ENCODE measurements at places on chromosomes 11 and 22.

DNA sequence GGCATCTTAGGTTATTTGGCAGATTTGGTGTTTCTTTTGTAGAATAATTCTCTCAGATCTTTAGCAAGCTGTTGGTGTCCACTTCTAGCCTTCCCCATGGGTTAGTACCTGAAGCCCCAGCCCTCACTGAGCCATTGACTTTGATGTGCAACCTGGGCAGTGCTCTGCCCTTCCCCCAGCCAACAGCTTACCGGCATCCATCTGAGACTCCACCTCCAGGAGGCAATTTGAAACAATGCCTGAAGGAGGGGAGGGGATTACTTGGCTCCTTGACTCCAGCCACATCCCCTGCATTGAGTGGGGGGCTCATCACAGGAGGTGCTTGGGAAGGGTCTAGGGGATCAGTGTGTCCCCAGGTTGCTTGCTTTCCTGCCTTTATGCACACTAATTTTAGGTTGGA, 114.8 kb downstream of the TRIM29 start:
- DNase-seq: no peak

- no peak for DNase-seq
These were observed 286.7 kb upstream of the CCDC90B start for GRCh38 chr11:83572581-83573496.

GRCh38 chr22:32331236-32331917, 26.3 kb upstream of the RFPL3 start:
- no peak for DNase-seq

DNA sequence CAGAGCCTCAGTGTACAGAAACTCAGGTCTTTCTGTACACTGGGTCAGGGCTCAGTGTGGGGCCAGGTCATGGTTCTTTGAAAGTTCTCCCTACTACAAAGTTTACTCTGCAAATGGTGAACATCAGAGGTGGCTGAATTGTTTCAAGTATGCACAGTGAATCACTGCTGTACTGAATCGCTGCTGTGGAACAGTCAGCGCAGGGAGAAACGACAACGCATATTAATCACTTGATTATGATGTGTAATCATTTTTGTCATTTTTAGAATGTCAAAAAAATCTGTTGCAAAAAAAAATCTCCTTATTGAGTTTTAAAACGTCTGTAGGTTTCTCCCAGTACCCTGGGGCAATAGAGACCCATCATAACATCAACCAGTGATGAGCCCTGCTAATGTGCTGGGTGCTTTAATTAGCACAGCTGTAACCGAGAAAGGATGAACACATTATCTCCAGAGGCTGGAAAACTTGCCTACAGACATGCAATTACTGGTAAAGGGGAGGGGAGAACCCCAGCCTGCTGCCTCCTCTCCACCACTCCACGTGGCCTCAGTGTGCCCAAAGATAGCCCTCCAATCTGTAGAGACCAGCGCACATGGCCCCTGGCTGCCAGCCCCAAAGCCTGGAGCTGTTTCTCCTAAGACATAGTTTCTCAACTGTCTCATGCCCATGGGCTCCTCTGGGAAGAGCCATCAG, 12.8 kb downstream of the ARRB1 start:
- DNase-seq: no peak

- no peak for DNase-seq
These were observed 184.1 kb upstream of the ARHGAP20 start for GRCh38 chr11:110896358-110896757.

GRCh38 chr11:65792456-65792855, 5.6 kb downstream of the OVOL1 start:
- DNase-seq: no peak

GRCh38 chr22:41758231-41758630, 42.2 kb upstream of the CCDC134 start:
- no peak for DNase-seq

- DNase-seq: peak; percentile 27
These were observed 34.4 kb downstream of the MPPED1 start for GRCh38 chr22:43446037-43446803.

- DNase-seq: peak; percentile 23
These were observed 120.0 kb upstream of the SYT13 start for GRCh38 chr11:45405916-45406670.

DNA sequence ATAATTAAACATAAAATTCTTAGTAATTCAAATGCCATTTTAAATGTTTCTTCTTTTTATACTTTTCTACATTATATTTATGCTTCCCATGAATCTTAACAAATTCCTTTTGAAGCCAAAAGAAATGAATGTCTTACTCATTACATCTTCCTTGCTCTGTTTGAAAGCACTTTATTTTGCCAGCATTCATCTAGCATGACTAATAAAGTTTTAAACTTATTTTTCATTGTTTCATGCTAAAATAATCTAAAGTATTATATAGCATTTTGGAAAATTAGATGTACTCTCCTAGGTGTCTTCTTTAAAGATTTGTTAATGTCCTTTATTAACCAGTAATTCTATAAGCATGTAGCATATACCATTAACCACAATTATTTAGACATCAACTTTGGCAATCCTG, 9.7 kb upstream of the PIWIL4 start:
- DNase-seq: no peak

DNA sequence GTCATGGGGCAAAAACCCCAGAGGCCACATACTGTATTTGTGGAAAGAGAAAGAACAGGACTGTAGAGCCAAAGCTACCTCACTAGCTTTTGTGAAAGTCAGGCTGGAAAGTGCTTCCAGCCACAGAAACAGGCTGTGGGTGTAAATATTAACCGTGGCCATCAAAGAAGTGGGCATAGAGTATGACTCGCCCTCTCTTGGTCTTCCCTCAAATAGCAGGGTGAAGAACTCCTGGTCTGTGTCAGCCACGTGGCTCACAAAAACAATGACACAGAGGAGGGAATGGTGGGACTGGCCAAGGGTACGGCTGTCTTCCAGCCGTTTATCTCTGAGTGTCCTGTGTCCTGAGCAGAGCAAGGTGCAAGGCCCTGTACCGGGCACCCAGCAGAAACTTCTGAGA, 37.6 kb upstream of the UBASH3B start:
- DNase-seq: no peak

GRCh38 chr11:34339149-34340064, 18.4 kb downstream of the ABTB2 start:
- no peak for DNase-seq

DNA sequence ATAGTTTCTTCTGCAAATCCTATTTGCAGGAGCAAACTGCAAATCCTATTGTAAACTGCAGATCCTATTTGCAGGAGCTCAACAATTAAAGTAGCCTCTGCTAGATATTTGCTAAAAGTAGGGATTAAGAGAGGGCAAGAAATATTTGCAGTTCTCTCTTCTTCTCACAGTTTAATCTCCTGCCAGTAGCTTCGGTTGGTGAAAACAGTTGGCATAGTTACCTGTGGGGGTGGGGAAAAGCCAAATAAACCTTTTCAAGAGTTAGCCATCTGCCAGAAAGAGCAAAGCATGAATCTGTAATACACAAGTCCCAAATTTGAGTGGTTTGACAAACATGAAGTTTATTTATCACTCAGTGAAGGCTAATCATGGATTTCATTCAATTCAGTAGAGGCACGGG, 942.5 kb downstream of the JRKL start:
- DNase-seq: peak; percentile 19

GRCh38 chr11:107266455-107266854, 191.2 kb downstream of the CWF19L2 start:
- no peak for DNase-seq

DNA sequence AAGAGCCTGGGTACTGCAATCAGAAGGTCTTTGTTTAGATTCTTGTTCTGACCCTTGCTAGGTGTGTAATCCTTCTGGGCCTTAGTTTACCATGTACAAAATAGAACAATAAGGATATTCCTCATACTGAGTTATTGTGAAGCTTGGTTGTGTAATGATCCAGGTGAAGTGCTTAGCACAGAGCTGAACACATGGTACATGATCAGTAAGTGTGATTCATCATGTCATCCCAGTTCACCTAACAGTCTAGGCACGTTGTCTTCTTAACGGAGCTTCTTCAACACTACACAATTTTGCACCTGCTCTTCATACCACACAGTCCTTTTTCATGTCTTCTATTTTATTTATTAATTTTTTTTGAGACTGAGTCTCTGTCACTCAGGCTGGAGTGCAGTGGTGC, 234.3 kb upstream of the TENM4 start:
- DNase-seq: no peak

DNA sequence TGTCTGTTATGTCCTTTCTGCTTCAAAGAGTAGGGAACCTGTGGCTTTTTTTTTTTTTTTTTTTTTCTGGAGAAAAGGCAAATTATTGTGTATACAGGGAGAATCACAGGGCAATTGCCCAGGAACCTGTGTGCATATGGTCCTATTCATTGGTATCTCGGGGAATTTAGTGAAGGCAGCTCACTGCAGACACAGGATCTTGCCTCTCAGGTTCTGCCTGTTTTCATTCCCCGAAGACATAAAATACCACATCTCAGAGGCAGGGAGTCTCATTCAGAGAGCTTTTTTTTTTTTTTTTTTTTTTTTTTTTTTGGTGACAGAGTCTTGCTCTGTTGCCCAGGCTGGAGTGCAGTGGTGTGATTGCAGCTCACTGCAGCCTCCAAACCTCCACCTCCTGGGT, 88.3 kb downstream of the OSBP2 start:
- no peak for DNase-seq

- no peak for DNase-seq
These were observed 69.0 kb upstream of the ZBED5 start for GRCh38 chr11:10926801-10927211.

DNA sequence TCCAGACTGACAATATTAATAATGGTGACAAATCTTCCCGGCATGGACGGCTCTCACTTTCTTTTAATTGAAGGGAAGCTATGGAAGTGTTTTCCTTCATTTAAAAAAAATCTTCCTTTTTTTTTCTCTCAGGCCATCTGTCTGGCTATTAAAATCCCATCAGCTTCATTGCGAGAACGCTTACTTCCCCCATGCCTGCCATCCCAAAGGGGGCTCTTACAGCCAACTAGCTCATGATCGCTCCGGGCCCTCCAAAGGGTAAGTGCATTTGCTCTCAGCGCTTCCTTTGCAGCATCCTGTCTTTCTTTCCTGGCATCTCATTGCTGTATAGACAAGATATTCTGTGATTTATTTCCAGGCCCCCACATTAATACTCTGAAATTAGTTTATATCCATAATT, 20.7 kb downstream of the CACNG2 start:
- no peak for DNase-seq

DNA sequence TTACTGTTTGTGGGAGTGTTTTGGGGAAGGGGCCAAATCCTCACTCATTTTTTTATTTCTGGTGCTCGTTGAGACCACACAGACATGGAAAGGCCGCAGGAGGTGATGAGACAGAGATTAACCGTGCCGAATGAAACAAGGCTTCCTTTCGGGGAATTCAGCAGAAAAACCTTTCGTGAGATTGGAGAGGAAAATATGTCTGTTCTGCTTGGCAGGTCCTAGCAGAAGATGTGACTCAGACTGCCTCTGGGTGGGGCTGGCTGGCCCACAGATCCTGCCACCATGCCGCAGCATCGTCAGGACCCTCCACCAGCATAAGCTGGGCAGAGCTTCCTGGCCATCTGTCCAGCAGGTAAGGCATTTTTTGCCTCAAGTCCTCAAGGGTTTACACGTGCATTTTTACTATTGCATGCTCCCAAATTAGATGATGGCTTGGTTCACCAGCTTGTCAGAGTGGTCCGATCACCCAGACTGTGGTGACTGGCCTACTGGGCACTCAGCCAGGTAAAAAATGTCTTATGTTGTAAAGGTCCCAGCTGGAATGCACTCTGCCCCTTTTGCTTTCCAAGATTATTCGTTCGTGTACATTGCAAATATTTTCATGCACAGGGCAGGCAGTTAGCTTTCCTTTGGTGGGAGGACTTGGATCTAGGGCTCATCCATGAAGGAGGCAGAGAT, 1.5 kb downstream of the DDB2 start:
- peak; percentile 45 for DNase-seq

- no peak for DNase-seq
These were observed 170.3 kb downstream of the ARHGAP42 start for GRCh38 chr11:100857236-100858005.

DNA sequence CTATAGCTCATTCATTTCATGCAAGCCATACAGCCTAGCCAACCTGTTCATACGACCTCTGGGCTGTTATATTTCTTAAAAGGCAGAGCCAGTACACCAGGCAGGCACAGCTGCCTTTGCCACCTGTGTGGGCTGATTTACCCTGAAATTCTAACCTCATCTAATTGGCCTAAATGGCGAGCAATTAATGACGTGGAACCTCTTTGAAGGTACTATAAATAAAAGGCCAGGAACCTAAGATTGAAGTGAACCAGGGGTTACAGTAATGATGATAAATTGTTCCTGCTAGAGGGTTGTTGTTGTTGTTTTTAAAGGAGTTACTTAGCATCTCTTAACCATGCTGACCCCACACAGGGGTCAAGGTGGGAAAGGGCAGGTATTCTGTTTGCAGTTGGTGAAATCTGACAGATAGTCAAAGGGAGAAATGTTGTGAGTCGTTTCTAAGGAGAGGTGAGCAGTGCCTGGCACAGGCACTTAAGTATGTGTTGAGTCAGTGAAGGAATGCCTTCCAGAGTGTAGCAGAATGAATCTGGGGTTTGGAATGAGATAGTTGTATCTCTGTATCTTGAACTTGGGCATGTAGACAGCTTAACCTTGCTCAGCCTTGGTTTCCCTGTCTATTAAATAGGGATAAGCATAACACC, 213.5 kb upstream of the NAV2 start:
- no peak for DNase-seq

- DNase-seq: peak; percentile 60
These were observed 718.8 kb downstream of the CNTN5 start for GRCh38 chr11:99739464-99740089.

Data from NCI-H1092 treated with DMSO at 0.1 percent for 48 hours (cell line).